ENCODE measurements at places on chromosomes 3 and 15.

GRCh38 chr3:53132347-53132746 lies 2.1 kb upstream of the RFT1 start:
- DNase-seq = no peak

DNA sequence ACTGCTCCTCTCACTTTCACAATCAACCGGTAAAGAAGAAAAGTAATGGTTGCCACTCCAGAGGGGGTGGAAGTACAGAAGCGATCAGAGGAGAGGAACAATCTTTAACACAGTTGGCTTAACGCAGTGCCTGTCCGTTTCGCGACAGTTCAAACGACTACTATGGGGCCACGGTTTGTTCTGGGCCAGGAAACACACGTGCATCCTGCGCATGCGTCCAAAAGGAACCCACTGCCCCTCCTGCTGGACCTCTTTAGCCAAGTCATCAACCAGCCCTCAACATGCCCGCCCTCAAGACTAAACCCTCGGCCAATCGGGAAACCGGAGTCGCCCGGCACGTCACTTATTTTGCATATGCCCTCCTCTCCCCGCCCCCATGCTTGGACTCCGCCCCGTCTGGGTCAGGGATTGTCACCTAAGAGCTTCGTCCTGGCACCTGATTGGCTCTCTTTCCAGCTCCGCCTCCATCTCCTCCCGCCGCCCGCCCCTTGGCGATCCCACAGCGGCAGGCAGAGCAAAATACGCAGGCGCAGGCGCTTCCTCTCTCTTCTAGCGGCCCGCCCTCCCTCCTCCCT lies 345 bp upstream of the CDV3 start:
- DNase-seq = peak; percentile 100

GRCh38 chr3:169390271-169390670 lies 273.2 kb downstream of the MECOM start:
- no peak for DNase-seq

GRCh38 chr15:24858737-24859601 lies 95.8 kb upstream of the SNRPN start:
- DNase-seq = peak; percentile 10

- no peak for DNase-seq
Measured at GRCh38 chr15:33071451-33071850, 123.1 kb downstream of the FMN1 start.

DNA sequence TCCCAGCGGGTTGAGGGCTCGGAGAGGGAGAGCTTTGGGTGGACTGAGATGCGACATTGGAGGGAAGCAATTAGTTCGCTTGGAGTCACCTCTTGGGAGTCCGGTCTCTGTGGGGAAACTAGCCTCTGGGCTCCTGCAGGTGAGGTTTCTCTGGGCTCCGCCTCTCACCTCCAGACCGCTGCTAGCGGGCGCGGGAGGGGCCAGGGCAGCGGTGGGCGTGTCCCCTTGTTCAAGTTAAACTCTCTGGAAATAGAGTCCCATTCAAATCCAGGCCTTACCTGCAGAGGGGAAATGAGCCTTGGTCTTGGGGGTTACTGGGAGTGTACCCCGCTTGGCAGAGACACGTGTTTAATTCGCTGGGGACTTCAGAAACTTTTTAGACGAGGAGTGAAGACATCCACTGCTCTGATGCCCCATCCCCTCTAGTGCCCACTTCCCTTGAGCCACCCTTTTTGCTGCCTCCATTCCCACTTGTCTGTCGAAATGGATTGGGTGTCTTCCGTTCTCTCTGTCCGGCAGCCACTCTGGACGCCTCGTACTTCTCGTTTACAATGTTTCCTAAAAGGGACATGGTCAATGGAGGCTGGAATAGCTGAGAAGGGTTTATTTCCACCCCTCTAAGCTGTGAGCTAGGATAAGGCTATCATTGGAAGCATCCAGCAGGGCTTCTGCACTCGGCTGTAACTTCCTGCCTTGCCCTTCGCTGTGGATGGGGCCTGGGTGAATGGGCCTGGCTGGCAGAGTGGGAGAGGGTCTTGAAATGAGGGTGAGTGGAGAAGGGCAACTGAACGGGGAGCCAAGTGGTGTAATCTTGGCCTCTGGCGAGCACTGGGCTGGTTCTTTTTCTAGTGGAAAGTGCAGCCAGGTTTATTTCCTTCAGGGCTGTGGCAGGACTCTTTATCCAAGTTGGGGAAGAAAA lies 1.1 kb downstream of the MITF start:
- no peak for DNase-seq

- DNase-seq = no peak
Measured at GRCh38 chr3:168991803-168992202, 671.7 kb downstream of the MECOM start.

DNA sequence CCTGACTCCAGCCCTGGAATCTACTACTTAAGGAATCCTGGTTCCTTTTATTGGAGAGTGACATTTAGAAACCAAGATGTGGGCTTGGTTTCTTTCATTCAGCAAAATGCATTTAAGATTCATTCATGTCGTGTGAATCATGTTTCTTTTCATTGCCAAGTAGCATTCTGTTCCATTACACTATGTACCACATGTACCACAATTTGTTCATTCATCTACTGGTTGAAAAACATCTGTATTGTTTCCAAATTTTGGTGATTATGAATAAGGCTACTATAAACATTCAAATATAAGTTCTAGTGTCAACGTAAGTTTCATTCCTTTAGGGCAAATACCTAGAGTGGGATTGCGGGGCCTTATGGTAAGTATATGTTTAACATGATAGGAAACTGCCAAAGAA lies 264.2 kb downstream of the VPS13C start:
- DNase-seq = no peak

- DNase-seq = no peak
Measured at GRCh38 chr15:82679626-82680199, 30.0 kb downstream of the AP3B2 start.

DNA sequence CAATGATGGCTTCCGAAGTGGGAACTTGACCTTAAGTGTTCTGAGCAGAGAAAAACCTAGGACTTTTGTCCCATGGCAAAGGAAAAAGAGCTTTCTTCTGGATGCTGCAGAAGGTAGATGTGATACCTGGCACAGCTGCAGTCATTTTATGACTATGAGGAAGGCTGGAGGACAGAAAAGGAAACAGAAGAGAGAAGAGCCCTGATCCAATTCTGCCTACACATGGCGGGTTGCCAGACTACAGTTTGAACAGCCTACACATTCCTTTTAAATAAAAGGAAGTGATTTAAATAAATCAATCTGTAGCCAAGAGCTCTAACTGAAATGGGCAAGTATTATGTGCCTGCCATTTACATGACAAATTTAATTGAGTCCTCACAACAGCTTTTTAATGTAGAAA lies 43.6 kb upstream of the CHRNB4 start:
- DNase-seq = no peak

Measured in eye (tissue), 1 donor.